ENCODE measurements at places on chromosomes 11 and 22.

GRCh38 chr11:67308031-67308866, 4.9 kb downstream of the SSH3 start:
- DNase-seq: no peak

DNA sequence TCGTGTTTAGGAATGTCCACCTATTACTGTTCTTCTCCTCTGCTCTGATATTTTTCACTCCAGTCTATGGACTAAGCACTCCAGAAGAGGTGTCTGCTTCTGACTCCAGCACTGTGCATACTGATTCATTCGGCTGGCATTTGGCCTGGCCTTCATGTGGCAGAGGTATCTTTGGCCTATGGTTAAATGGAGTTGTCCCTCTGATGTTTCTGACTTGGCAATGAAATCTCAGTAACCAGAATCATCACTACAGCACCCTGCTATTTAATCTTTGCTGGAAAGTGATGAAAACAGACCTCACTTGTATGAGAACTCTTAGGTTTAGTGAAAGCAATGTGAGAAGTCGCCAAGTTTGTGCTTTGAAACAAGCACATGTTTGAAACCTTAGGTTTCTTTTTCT, 155.2 kb downstream of the MAML2 start:
- DNase-seq: no peak

GRCh38 chr11:71336176-71336995, 84.0 kb upstream of the SHANK2 start:
- no peak for DNase-seq

GRCh38 chr11:44968510-44968909, 17.8 kb upstream of the TP53I11 start:
- no peak for DNase-seq

DNA sequence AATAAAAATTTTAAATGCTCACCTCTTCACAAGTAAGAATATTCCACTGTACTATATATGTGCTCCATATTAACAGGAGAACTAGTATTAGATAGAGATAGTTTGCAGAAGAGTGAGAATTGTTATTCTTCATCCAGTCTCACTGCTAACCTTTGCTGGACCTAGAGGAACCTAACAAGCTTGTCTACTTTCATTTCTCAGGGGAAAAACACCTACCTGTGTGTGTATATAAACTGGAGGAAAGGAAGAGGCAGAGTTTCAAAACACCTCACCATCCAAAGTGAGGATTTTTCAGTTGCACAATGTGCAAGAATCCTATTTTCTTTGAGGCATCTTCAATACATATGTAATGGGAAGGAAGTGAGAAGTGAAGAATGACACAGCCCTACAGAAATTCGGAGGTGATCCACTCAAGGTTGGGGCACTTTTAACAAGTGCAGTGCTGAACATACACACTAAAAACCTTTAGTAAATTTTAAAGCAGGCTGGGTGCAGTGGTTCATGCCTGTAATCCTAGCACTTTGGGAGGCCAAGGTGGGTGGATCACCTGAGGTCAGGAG, 52.4 kb downstream of the SYTL2 start:
- DNase-seq: no peak

- no peak for DNase-seq
Observed at GRCh38 chr11:45486461-45486860, 179.0 kb downstream of the CHST1 start.
